ENCODE measurements at places on chromosomes 3 and 15. TPM values are rescaled to one million over a fixed set of nuclear protein-coding genes. Genes with fewer than 3 reads are reported as not detected.

DNA sequence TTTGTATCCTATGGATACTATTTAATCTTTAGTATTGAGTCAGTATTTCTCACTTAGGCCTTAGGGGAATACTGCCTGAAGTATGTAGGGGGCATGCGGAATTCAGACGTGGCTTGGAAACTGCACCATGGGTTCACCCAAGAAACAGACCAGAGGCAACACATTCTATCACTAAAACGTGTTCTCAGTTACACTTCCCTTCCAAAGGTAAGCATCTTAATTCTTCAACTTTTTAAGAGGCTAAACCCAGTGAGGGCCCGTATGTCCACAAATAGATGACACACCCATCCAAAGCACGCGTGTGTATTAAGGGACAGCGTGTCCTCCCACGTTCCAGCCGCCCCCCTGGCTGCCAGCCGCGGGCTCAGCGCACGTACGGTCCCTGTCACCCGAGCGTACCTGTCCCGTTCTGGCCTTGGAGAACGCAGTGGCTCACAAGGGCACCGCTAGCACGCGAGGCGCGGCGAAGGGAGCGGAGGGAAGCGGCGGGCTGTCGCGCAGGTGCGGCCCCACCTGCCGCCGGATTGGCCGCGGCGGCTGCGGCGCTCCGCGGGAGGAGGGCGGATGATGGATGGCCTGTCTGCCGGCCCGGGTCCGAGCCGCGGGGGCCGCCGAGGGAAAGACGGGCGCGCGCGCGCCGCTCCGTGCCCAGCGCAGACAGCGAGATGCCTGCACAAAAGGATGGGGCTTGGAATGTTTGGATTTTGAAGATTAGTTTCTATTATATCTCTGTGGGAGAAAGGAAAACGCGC is 1003.9 kb upstream of the NR2F2 start:
- no peak overlapping the region for H3K27ac ChIP-seq
- DNase-seq = peak; percentile 64
- peaks cover 10% of the 10 kb centered on the region for H3K4me1 ChIP-seq
- no peaks in the 10 kb centered on the region for H3K36me3 ChIP-seq

The ANKUB1 gene
- total RNA-seq = not detected

GRCh38 chr15:100350434-100351226 is 8.9 kb upstream of the ADAMTS17 start:
- peaks cover 13% of the 10 kb centered on the region for H3K27me3 ChIP-seq
- no peak for DNase-seq
- H3K4me1 ChIP-seq = no peaks in the 10 kb centered on the region

The FEZF2 gene
- 9.1 TPM for total RNA-seq

DNA sequence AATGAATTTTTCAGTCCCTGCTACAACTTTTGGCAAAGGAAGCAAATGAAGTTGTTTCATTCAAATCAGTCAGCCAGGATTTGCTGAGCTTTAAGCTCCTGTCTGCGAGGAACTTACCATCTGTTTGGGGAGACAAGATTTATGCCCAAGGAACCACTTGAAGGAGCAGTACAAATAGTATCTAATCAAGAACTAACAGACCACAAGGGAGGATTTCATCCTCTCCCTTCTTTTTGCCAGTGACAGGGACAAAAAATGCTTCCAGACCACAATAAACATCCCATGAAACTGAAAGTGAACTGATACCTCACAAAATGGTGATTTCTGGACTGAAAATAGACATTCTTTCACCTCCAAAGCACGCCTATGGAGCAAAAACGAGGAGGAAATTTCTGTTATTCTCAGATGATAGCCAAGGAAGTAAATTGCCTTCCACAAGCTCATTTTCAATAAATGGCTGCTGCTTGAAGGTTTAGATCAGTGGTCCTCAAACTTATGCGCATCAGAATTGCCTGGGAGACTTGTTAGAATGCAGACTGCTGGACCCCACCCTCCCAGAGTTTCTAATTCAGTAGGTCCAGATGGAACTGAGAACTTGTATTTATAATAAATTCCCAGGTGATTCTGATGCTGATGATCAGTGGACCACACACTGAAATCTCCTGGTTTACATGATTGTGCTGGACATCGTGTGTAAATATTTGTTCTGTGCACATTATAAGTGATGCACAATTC is 202.4 kb upstream of the GADL1 start:
- no peak for DNase-seq
- H3K4me3 ChIP-seq = no peak overlapping the region
- no peak overlapping the region for H3K27ac ChIP-seq
- peaks cover 6% of the 10 kb centered on the region for H3K4me1 ChIP-seq
- no peaks in the 10 kb centered on the region for H3K36me3 ChIP-seq
- no peaks in the 10 kb centered on the region for H3K27me3 ChIP-seq

- DNase-seq = no peak
- no peak overlapping the region for H3K27ac ChIP-seq
- H3K36me3 ChIP-seq = no peaks in the 10 kb centered on the region
- no peaks in the 10 kb centered on the region for H3K27me3 ChIP-seq
Observed at GRCh38 chr3:44885618-44886017, 11.2 kb downstream of the TGM4 start.

DNA sequence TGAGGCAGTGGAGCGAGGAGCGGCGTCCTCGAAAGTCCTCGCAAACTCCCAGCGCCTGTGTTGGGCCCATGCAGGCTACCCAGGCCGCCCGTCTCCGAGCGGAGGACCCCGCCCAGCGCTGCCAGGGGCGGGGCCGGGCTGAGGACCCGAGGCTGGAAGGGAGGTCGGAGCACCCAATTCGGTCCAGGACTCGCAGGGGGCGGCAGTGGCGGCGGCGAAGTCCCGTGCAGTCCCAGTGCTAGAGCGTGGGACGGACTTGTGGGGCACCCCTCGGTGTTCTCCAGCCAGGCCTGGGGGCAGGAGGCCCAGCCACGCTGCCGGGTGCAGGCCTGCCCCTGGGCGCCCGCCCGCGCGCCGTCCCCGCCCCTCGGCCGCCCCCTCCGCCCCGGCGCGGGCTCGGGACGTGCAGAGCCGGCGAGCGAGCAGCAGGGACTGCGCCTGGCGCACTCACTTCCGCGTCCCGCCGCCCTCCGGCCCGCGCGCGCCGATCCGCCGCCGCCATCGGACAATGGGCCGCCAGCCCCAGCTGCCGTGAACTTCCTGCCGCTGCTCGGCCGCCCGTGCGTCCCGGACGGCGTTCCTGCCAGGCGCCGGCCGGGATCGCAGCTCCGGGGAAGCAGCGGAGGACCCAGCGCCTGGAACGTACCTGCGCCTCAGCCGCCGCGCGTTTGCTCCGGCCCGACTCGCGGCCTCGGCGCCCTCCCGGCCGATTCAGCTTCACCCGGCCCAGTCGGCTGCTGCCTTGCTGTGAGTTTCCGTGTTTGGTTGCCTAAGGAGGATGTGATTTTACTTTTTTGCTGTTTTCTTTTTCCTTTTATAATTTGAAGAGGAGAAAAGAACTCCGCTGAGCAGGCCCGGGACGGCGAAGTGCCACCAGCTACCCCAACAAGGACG is 596 bp upstream of the LIMD1 start:
- H3K36me3 ChIP-seq = no peaks in the 10 kb centered on the region
- no peak overlapping the region for H3K27ac ChIP-seq
- DNase-seq = peak; percentile 90
- peaks cover 6% of the 10 kb centered on the region for H3K4me1 ChIP-seq
- peak overlapping the region; percentile 66 for H3K4me3 ChIP-seq

GRCh38 chr3:126491221-126492013 is 15.7 kb upstream of the ZXDC start:
- H3K27me3 ChIP-seq = no peaks in the 10 kb centered on the region
- peaks cover 5% of the 10 kb centered on the region for H3K4me1 ChIP-seq

The SPSB4 gene
- total RNA-seq = 10.7 TPM

GRCh38 chr3:168981396-168981795 is 682.1 kb downstream of the MECOM start:
- H3K27ac ChIP-seq = no peak overlapping the region
- H3K4me3 ChIP-seq = no peak overlapping the region
- no peaks in the 10 kb centered on the region for H3K27me3 ChIP-seq

GRCh38 chr15:46111730-46112129 is 476.9 kb downstream of the SQOR start:
- H3K27ac ChIP-seq = no peak overlapping the region
- H3K4me3 ChIP-seq = no peak overlapping the region
- no peaks in the 10 kb centered on the region for H3K36me3 ChIP-seq
- H3K27me3 ChIP-seq = no peaks in the 10 kb centered on the region
- no peaks in the 10 kb centered on the region for H3K4me1 ChIP-seq
- no peak for DNase-seq

DNA sequence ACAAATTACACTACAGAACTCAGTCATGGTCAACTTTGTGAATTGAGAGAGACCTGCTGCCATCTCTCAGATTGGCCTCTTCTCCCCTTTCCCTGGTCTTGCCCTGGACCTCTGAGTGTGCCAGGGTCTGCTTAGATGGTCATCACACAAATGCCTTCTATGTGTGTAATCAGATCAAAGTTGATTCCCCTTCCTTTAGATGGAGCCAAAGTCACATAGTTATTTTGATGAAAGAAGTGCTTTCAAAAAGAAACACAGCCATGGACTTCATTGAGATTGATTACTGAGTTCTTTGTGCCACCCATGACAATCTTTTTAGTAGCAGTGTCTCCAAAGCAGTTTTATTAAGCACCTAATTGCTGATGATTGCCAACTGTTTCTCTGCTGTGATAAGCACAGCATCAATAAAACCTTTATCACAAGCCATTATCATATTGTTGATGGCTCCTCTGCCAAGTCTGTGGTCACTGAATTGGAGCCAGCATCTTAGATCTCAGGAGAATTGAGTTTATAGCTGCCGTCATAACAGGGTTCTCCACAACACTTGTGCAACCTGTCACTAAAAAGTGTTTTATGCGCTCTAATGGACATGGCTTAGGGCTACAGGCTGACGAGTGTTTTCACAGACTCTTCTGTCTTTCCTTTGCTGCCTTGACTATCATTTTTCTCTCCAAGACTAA is 149.7 kb upstream of the NUDT16 start:
- no peaks in the 10 kb centered on the region for H3K36me3 ChIP-seq
- no peaks in the 10 kb centered on the region for H3K27me3 ChIP-seq
- H3K4me3 ChIP-seq = no peak overlapping the region
- DNase-seq = no peak
- no peak overlapping the region for H3K27ac ChIP-seq

- H3K4me1 ChIP-seq = no peaks in the 10 kb centered on the region
- no peak overlapping the region for H3K4me3 ChIP-seq
- H3K27ac ChIP-seq = no peak overlapping the region
- no peaks in the 10 kb centered on the region for H3K27me3 ChIP-seq
Observed at GRCh38 chr3:195095704-195096036, 175.3 kb downstream of the XXYLT1 start.

DNA sequence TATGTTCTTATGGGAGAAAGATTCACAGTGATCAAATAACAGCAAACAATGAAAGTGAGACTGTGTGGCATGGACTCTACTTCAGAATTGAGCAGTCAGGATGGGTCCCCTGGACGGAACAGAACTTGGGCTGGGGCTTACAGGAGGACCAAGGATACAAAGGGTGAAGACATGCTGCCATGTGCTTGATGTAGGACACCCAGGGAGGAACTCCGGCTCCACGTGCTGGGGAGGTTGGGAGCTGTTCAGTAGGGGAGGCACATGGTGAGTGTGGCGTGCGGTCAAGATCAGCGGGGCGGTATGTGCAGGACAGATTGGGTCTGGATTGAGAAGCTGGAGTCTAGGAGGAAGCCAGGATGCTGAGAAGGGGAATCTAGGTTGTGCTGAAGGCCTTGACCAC is 32.6 kb downstream of the PPCDC start:
- H3K27ac ChIP-seq = no peak overlapping the region
- no peaks in the 10 kb centered on the region for H3K36me3 ChIP-seq
- no peaks in the 10 kb centered on the region for H3K4me1 ChIP-seq
- no peak overlapping the region for H3K4me3 ChIP-seq
